ENCODE measurements at places on chromosomes 6 and 20.

- DNase-seq = no peak
Observed at GRCh38 chr20:34543463-34544056, 15.0 kb upstream of the MAP1LC3A start.

GRCh38 chr6:14635195-14635594 lies 517.6 kb downstream of the CD83 start:
- no peak for DNase-seq

- no peak for DNase-seq
Observed at GRCh38 chr6:146543211-146543939, at the start of gene RAB32. Gene RAB32, plus strand, starts transcription at chr6:146543833. Its CDS starts 39 bp downstream, at chr6:146543872.

DNA sequence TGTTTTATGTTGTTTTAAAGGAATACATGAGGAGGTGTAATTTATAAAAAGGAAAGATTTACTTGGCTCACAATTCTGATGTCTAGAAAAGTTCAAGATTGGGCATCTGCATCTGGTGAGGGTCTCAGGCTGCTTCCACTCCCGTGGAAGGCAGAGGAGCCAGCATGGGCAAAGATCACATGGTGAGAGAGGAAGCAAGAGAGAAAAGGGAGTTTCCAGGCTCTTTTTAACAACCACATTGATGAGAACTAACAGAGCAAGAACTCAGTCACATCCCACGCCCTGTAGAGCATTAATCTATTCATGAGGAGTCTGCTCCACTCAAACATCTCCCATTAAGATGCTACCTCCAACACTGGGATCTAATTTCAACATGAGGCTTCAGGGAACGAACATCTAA lies 1666.3 kb downstream of the HACE1 start:
- DNase-seq = no peak
